ENCODE measurements at places on chromosomes 1 and 21. TPM values are rescaled to one million over a fixed set of nuclear protein-coding genes. Genes with fewer than 3 reads are reported as not detected.

TRIM67 gene
- total RNA-seq: 0.10 TPM

TINAGL1 gene
- total RNA-seq: 349 TPM

OXCT2 gene
- total RNA-seq: 0.65 TPM

CD5L gene
- not detected for total RNA-seq

ZFP69B gene
- total RNA-seq: 1.2 TPM

RAP1GAP gene
- total RNA-seq: 23.5 TPM

RASAL2 gene
- total RNA-seq: 11.3 TPM

PSMD4 gene
- 257 TPM for total RNA-seq

TLR5 gene
- total RNA-seq: 0.17 TPM

SNX7 gene
- 50.8 TPM for total RNA-seq

TRIM17 gene
- total RNA-seq: 1.5 TPM

EDN2 gene
- 19.4 TPM for total RNA-seq

- no peak for DNase-seq
These were observed 287.8 kb downstream of the LMX1A start for GRCh38 chr1:165068741-165069140.

DNA sequence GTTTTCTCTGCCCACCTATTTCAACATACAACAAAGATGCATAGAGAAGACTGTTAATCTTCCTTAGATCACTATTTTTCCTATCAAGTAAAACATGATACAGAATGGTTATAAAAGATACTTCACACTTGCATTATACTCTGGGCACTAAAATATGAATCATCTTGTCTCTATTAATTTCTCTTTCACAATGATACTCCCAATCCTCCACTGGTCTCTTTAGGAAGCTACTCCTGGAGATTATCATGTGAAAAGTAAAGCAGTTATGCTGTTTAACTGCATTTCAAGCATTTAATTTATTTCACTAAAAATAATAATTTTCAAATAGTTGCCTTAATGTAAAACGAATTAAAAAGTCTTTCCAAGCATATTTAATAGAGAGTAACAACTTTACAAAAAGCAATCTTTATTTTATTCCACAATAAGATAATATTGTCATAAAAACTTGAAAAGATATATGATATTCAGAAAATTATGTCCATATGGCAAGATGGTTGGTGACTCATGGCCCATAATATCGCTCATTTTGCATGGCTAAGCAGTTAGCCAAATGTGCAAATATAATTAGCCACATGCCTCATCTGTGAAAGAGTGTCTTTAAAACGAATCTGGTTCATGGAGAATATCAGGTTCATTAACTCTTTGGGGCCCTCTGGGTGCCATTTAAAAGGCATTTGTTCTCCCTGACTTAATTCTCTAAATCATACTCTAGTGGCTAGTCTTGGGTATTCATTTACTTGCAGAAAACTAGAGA, 1569.0 kb upstream of the B3GALT2 start:
- DNase-seq: no peak

GRCh38 chr1:101235696-101236515, 913 bp upstream of the S1PR1 start:
- peak; percentile 11 for DNase-seq

- peak; percentile 95 for DNase-seq
These were observed 14.9 kb upstream of the MED18 start for GRCh38 chr1:28313702-28314546.

- peak; percentile 81 for DNase-seq
These were observed 51.1 kb downstream of the IER5 start for GRCh38 chr1:181139631-181140061.

DNA sequence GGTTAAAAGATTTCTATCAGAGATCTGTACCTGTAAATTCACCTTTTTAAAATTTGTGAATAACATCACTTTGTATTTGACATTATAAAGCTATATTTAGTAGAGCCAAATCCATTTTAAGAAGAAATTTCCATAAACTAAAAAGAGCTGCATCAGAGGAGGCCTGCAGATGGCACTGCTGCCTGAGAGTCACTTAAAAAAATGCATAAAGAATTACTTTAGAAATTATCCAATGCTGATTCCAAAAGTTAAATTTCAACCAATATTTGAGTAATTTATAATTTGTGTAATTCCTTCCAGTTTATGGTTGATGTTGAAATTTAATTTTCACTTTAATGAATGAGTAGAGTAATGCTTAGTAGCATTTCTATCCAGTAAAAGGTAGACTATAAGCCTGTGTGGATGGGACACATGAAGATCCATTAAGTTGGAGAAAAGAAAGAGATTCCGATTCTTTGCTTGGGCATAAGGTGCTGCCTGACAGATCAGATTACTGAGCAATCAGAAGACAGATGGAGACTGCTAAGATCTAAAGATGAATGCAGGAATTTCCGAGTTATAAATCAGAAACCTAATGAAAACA, 20.7 kb upstream of the RPE65 start:
- peak; percentile 15 for DNase-seq

GRCh38 chr1:98660940-98661543, 479 bp upstream of the SNX7 start:
- DNase-seq: peak; percentile 11

DNA sequence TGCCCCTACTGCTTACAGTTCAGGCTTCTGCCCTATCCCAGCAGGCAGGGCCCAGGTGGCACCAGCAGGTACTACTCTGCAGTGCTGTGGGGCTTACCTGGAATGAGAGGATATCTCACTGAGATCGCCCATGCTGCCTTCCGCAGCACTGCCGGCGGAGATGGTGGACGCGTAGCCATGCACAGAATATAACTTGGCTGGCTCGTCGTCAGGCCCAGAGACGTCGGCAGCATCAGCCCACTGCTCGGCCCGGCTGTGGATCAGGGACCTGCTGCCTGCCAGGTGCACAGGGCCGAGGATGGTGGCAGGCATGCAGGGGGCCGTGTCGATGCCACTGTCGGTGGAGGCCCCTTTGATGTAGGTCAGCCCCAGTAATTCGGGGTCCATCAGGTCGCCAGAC, 190.9 kb downstream of the SIPA1L2 start:
- no peak for DNase-seq

- DNase-seq: no peak
These were observed 11.3 kb upstream of the IL22RA1 start for GRCh38 chr1:24154215-24154614.

- peak; percentile 53 for DNase-seq
These were observed 18.3 kb downstream of the PPT1 start for GRCh38 chr1:40078512-40079333.

GRCh38 chr21:31731056-31731856, 662 bp downstream of the SCAF4 start:
- DNase-seq: peak; percentile 27

DNA sequence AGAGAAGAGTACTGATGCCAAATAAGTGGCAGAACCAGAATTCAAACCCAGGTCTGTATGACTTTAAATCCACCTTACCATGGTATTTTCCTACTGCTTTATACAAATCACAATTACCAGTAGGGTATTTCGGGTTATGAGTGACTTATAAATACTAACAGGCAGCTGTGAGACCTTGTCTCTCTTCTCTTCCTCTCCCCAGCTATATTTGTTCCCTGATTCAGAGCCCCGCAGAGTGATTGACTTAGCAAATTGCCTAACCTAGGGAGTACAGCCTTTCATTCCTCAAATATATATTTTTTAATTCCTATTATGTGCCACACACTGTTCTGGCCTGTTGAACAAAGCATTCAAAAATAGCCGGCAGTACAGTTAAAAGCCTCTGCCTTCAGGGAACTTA, 168.0 kb downstream of the CLEC20A start:
- peak; percentile 40 for DNase-seq

GRCh38 chr1:25712299-25712970, 87.6 kb upstream of the SELENON start:
- no peak for DNase-seq

- no peak for DNase-seq
These were observed 61.7 kb downstream of the GPR137B start for GRCh38 chr1:236204039-236204438.

GRCh38 chr1:41101076-41101475, 79.6 kb upstream of the SLFNL1 start:
- DNase-seq: no peak

DNA sequence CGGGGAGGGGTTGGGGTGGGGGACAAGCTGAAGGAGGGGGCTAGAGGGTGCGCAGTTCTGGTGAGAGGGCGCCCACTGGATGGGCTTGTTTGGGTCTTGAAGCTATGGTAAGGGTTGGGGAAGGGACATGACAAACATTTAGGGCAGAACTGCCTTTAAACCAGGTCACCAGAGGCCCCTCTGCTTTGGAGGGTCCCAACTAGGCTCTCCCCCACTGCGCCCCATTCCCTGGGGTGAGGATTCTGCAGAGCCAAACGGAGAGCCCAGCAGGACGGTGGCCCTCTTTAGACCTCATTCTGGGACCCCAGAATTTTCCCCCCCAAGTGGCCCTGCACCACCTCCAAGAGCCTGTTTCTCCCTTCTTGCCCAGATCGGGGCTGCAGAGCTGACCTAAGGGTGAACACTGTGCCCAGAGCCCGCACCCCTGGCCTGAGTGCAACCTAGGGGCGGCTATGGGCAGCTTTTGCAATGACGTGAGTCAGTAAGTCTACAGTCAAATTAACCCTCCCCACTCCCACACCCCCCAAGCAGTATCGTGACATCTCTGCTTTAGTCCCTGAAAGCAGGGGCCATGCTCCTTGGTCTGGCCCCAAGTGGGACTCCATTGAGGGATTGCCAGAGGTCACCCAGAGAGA, 593.8 kb downstream of the MATN1 start:
- no peak for DNase-seq

- no peak for DNase-seq
These were observed 303.6 kb downstream of the MATN1 start for GRCh38 chr1:30419831-30420230.

DNA sequence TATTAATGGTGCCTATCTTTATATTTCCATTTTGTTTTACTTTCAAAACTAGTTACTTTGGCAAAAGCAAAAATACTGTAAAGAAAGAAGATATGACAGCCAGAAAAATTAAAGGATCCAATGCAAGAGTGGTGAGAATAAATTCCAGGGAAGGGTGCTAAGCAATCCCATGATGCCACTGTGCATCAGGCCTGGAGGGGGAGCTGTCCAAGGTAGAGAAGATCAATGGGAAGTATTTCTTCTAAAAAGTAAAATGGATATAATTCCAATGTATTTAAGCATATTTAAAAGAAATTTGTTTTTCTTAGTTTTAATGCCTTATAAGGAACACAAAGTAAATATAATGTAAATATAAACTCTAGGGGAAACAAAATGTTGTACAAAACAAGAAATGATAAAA, 1382.2 kb upstream of the B3GALT2 start:
- DNase-seq: no peak

GRCh38 chr1:96978444-96978843, 256.9 kb downstream of the PTBP2 start:
- no peak for DNase-seq

- DNase-seq: no peak
These were observed 48.4 kb upstream of the CD34 start for GRCh38 chr1:207959141-207959825.

- DNase-seq: no peak
These were observed 186.0 kb downstream of the PSMG1 start for GRCh38 chr21:38997051-38997842.

GRCh38 chr1:44292651-44293050, 62.4 kb downstream of the ERI3 start:
- DNase-seq: no peak

DNA sequence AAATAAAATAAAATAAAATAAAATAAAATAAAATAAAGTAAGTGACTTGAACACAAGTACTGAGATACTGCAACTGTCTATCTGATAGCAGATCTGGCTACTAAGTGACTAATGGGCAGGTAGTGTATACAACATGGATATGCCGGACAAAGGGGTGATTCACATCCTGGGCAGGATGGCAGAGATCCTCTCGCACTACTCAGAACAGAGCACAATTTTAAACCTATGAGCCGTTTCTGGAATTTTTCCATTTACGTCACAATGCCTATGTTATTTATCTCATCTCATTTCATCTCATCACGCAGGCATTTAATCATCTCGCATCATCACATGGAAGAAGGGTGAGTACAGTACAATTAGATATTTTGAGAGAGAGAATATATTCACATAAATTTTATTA, 233.3 kb upstream of the COA6 start:
- DNase-seq: peak; percentile 36

Measured in renal cortical epithelial cell (primary cell).